ENCODE measurements at places on chromosomes 7 and 10.
A peak's percentile ranks its signal among the peaks of the same experiment; 100 is the strongest.

GRCh38 chr10:8014649-8015048, 39.8 kb upstream of the GATA3 start:
- no peak for DNase-seq

DNA sequence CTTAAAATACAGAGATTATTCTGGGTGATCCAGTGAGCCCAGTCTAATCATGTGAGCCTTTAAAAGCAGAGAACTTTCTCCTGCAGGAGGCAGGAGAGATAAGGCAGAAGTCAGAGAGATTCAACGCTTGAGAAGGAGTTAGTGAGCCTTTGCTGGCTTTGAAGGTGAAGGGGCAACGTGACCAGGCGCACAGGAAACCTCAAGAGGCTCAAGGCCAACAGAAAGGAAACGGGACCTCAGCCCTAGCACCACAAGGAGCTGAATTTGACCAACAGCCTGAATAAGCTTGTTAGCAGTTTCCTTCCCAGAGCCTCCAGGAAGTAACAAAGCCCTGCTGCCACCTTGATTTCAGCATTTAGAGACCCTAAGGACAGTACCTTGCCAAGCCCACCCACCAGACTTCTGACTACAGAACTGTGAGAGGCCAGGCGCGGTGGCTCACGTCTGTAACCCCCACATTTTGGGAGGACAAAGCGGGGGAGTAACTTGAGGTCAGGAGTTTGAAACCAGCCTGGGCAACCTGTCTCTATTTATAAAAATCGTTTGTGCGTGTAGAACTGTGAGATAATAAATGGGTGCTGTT, 87.3 kb upstream of the KAT6B start:
- DNase-seq: peak; percentile 19

GRCh38 chr7:30829471-30829870, 58.3 kb downstream of the MINDY4 start:
- DNase-seq: no peak

- no peak for DNase-seq
These were observed 141.4 kb downstream of the PLPP4 start for GRCh38 chr10:120598386-120598785.

GRCh38 chr7:150450491-150451001, at the start of gene GIMAP8:
Gene GIMAP8, plus strand, starts transcription at chr7:150450630. Its CDS starts 16,069 bp downstream, at chr7:150466699.
- DNase-seq: peak; percentile 93

- peak; percentile 67 for DNase-seq
These were observed 9.6 kb downstream of the CCL26 start for GRCh38 chr7:75762350-75762917.

- no peak for DNase-seq
These were observed 23.0 kb upstream of the ZMYND11 start for GRCh38 chr10:112246-112645.

GRCh38 chr7:82284936-82285519, 158.5 kb downstream of the CACNA2D1 start:
- no peak for DNase-seq

DNA sequence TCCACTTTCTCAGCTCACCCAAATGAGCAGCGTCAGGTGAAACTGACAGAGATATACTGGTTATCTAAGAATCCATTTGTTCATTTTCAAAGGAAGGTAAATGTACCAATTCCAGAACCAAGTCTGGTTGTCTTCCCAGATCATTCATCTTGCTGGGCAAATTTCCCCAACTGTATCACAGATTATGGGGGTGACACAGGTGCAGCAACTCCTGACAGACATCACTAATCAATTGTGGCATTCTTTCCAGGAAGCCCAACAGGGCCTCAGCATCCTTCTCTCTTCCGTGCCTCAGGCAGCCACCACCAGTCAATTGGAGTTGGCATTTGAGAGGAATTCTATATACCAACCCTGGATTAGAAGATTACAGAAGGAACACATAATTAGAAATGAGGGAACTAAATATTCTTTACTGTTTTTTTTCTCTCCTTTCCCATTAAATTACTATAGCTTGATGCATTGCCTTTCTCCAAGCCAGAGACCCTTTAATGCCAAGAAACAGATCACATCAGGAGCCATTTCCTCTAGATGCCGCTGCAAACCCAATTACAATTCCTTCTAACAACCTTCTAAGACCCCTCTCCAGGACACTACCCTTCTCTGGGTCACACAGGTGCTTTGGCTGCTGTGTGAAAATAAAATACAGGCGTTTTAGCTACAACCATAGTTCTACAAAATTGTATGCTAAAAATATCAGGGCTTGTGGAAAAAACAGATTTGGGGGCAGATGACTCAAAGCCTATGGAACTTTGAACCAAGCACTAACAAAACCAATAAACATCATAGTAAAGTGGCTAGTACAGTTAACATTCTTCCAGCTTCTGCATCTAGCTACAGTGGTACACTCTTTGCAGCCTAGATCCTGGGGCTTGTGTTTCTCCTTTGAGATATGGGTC, 291.6 kb downstream of the RNLS start:
- DNase-seq: no peak

DNA sequence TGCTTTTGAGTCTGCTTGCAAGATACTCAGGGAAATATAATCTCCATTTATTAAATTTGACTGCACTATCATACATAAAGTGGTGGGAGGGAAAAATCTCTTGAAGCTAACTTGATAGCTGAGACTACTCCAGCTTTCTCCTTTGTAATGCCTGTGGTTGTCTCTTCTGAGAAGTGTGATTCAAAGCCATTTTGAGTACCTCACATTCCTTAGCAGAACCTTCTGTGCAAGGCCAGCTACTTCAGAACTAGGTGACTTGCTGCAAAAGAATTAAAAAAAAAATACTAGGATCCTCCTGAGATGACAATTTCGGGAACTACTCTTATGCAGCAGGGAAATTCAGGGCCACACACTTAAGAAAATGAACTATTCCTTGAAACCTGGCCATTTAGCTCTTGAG, 294.8 kb downstream of the MDFIC start:
- no peak for DNase-seq

DNA sequence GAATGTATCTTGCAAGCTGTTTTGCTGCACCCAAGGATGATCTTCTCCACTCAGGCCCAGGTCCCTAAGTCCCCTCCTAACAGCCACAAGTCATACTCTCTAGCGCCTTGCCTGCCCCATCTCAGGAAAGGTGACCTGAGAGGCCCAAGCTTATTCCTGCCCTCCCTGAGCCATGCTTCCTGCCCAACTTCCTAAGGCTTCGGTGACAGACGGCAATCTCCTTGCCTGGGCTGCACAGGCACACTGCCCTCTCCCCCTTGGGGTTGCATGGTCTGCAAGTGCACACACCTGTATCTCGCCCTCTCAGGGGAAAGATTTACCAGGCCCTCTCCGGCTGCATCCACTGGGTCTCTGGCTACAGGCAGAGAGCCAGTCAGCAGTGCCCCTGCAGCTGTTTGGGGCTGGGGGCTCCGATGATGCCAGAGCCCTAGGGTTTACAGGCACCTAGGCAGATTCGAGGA, 771 bp upstream of the ADIRF start:
- no peak for DNase-seq

GRCh38 chr7:113824117-113824823, 94.5 kb downstream of the PPP1R3A start:
- DNase-seq: no peak

DNA sequence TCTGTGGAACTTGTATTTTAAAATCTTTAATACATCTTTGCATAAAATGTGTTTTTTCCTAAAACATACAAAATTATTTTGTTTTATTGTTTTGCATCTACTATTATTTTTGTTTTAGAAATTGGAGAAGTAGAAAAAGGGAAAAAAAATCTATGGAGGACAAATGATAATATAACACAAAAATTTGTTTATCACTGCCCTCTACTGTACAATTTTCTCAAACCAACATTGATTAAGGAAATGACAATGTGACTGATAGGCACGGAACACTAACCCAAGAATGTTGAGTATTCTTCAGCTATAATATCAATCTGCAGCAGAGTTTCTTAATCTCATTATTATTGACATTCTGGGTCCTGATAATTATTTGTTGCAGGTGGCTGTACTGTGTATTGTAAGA, 9.5 kb upstream of the ING3 start:
- peak; percentile 49 for DNase-seq
